SK-N-DZ (cell line): ENCODE measurements at places on chromosomes 13 and 19.

GRCh38 chr13:48644951-48645350, 8.8 kb upstream of the CYSLTR2 start:
- DNase-seq = no peak

DNA sequence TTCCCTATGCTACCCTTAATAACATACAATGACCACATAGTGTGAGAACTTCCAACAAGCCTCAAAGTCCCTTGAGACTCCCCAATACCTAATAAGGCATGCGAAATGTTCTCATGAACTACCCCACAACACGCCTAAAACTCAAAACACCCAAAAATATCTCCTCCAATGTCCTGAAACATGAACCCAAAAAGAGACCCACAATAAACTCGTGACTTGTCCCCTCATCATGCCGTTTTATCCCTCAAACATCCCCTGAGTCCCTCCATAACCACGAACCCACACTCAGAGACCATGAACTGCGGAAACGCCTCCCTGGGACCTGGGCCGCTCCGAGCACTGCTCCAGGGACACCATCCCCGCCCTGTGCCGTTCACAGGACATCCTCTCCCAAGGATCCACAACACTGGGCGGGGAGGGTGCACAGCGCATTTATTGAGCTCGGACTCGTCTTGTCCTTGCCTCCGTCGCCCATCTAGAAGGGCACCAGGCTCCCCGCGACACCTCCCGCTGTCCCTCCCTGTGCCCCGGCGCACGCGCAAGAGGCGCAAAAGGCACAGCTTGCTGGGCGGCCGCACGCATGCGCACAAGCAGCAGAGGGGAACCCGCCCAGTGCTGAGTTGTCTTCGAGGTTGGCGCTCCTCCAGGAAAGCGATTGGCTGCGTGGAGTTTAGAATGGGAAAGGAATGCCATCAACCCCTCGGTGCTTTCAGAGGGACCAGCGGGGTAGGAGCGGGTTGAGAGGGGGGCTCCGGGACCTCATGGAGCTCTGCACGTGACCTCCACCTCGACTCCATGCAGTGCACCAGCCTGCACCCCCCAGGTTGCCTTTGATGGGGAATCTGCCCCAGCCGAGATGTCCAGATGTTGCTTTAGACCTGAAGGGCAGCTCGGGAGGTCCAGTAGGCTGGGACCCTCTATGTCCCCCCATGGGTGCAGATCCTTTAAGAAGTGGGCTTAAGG, 8.8 kb downstream of the FXYD3 start:
- peak; percentile 50 for DNase-seq

DNA sequence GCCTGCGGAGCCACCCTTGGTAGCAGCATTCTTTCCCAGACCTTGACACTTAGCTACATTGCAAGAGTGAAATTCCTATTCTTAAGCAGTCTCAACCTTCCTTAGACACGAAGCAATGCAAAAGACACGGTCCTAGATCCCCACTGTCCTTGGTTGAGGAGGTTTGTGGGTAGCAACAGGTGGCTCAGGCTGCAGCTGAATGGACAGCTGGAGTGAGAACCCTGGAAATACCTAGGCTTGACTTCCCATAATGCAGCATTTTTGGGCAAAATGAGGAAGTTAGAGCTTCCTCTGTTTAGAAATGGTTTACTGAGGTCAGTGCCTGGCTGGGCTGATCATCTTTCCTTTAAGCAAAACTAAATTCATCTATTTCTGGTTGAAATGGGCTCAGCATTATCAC, 296.6 kb downstream of the RFC3 start:
- no peak for DNase-seq

DNA sequence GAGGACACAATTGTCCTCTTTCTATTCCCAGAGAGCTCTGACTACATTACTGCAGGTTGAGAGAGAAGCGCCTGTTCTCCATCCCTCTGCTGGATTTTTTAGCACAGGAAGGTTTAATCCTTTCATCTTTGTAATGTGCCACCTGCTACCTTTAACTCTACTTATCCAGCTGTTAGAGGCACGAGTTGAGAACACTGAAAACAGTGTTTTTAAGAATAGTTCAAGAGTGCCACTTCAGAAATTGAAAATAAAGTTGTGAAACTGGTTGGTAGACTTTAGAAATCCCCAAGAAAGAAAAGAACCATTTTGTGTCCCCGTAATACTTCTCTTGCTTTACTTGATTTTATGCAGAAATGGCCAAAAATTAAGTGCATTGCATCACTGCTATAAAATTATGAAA, 20.6 kb downstream of the FREM2 start:
- DNase-seq = no peak

GRCh38 chr19:48397263-48398101, 4.0 kb downstream of the GRIN2D start:
- no peak for DNase-seq

DNA sequence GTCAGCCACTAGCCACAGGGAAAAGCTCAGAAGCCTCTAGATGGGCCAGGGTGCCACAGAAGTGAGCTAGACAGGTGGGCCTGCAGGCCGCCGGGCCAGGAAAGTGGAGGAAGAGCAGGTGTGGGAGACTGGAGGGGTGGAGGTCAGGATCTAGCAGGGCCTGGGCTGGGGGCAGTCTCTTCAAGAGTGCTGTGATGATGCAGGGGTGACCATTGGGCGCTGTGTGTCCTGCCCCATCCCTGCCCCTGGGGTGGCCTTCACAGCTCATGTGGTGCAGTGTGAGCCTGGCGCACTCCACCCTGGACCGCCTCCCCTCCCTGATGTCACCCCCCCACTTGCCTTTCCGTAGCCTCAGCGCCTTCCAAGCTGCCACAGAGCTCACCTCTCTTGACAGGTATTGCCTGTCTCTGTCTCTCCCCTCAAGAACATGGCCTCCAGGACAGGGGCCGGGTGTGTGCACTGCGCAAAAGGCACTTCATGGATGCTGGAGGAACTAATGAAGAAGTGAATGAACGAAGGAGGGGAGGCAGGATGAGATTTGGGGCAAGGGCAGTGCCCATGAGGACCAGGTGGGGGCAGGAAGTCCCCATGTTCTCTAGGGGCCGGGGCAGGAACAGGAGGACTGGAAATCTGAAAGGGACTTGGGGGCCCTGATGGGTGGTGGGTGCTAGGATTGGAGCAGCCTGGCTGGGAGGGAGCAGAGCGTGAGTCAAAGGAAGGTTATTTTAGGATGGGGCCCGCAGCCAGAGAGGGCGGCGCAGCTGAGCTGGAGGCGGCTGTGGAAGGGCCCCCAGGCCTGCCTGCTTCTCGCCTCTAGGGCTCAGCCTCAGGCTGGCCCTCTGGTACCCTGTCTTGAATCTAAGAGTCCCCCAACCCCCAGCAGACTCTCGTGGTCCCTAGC, 6.6 kb downstream of the SSBP4 start:
- no peak for DNase-seq

DNA sequence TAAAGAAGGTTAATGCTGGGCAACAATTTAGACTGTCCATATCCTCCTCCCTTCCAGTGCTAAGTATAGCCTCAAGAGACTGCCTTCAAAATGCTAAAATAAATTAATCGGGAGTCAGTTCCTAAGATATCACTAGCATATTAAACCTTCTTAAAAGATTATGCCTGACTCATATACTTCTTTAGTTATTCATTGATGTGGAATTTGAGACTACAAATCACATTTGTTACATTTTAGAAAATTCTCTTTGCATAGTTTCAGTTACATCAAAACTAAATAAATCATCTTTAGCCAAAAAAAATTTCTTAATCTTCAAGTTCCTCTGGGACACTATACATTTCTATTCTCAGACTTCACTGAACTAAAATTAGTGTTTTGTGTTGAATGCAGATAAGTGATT, 769.1 kb downstream of the PCDH9 start:
- DNase-seq = no peak

DNA sequence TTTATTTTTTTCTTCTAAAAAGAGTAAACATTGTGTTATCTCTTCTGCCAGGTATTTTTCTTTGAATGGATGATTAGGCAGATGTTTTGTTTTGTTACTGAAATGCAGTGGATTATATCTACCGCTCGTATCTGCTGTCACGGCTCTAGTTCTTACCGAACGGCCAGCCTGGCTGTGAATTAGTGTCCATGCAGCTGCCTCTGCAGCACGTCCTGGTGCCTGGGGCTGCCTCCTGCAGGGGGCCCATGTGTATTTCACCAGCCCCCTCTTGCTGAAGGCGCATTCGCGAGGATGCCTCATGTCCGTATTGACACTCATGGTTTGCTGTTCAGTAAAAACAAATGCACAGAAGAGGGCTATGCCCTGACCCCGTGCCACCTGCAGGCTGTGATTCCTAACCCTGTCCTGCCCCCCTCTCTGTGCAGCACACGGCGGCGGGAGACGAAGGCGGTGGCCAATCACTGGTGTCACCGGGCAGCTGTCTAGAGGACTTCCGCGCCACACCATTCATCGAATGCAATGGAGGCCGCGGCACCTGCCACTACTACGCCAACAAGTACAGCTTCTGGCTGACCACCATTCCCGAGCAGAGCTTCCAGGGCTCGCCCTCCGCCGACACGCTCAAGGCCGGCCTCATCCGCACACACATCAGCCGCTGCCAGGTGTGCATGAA, 49.9 kb downstream of the RAB20 start:
- DNase-seq = no peak

GRCh38 chr13:41515491-41516139, 58.3 kb downstream of the RGCC start:
- DNase-seq = no peak

DNA sequence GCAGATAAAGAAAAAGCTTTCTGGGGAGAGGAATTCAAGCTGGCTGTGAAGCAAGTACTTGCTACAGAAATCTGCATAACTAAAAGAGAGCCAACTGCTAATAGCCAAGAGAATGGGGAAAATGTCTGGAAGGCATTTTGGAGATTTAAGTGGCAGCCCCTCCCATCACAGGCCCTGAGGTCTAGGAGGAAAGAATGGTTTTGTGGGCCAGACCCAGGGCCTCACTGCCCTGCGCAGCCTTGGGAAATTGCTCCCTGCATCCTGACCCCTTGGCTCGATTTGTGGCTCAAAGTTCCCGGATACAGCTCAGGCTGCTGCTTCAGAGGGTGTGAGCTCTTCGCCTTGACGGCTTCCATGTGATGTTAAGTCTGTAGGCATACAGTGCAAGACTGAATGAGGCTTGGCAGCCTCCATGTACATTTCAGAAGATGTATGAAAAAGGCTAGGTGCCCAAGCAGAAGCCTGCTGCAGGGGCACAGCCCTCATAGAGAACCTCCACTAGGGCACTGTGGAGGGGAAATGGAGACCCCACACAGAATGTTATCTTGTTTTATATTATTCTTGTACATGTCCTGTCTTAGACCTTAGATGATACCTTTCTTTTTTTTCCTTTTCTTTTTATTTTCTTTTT, 34.4 kb downstream of the MZT1 start:
- no peak for DNase-seq

DNA sequence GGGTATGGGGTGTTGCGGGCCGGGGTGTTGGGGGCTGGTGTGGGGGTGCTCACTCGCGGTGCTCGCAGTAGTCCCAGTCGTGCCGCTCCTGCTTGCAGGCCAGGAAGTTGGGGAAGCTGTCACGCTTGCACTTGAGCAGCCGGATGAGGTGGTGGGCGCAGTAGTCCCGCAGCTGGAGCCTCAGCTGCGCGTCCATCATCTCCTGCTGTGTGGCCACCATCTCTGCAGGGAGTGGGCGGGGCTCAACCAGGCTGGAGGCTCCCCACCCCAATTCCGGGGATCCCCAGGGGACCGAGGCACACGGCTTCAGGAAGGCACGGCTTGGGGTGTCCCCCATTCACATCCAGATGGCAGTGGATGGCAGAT, 5.2 kb downstream of the NDUFB7 start:
- DNase-seq = no peak
